ENCODE measurements at places on chromosomes 6 and 20. TPM values are rescaled to one million over a fixed set of nuclear protein-coding genes. Genes with fewer than 3 reads are reported as not detected.
A peak's percentile ranks its signal among the peaks of the same experiment; 100 is the strongest.

GRCh38 chr6:33631971-33632557, 10.9 kb downstream of the ITPR3 start:
- DNase-seq, result no peak

DNA sequence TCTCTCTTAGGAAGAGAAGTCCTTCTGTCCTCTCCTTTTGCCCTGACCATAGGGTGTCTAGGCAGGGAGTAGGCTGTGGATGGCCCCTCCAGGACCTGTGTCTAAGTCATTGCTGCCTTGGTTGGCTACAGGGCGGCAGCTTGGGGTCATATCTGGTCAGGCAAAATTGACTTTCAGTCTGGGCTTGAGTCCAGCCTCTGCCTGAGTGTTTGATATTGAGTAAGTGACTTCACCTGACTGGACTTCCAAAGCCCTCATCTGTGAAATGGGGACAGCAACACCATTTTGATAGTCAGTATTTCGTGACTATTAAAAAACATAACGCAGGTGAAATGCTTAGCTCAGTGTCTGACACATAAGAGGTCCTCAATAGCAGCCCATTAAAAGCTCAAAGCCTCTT, 4.6 kb downstream of the TGM3 start:
- DNase-seq, result peak; percentile 55

DNA sequence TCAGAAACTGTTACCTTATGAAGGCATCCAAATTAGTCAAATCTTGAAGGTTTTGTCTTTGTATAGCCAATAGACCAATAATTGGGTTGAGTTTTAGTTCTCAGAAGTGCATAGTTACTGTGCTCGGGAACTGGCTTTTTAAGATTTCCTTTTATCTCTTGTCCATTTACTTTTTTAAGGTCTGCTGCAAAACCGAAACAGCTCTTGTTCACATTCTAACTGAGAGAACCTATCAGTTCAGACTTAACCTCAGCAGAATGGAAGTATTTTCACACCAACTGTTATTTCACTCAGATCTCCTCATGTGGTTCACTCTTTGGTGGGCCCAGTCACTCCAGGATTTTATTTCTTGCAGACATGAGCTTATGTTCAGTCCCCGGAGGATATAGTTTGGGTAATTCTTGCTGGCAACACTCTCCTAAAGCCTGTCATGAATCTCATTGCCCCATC, 55.5 kb downstream of the TPBG start:
- no peak for DNase-seq

- DNase-seq, result no peak
Measured at GRCh38 chr6:158503846-158504245, 56.0 kb upstream of the TMEM181 start.

- DNase-seq, result no peak
Measured at GRCh38 chr6:37904590-37904989, 85.1 kb downstream of the ZFAND3 start.

The C6orf15 gene
- total RNA-seq, result not detected

The VSX1 gene
- not detected for total RNA-seq

GRCh38 chr6:94269256-94269655, 849.9 kb upstream of the EPHA7 start:
- DNase-seq, result no peak

DNA sequence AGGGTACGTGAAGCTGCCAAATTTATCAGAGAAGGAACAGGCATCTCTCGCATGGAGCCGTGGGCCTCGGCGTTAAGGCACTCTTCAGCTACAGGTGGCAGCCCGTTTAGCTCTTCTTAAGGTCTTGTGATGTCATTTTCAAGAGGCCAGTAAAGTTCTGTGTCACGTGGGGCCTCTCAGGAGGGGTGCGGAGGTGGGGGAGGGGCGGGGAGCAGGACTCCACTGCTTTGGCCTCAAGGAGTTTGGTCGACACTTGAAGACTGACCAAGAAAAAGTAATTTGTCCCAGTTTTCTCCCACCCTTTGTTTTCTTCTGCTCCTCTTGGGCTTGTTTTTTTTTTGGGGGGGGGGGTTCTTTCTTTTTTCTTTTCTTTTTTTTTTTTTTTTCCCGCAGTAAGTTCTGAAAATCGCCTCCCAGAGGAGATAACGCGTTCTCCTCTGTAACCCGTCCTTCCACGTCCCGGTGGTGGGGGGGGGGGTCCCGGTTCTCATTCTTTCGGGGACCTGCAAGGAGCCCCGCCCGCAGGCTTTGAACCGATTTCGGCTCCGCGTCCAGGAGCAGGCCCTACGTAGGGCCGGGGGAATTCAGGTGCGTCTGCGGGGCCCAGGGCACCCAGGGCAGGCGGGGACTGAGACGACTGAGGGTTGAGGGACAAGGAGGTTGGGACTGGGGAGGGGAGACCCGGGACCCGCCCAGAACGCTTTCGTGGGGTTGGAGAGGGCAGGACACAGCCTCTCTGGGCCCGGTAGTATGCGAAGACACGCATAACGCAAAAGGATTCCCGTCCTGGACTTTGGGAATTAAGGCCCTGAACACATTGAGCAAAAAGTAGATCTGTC, 26.0 kb downstream of the GPX6 start:
- DNase-seq, result peak; percentile 37

The WFDC13 gene
- total RNA-seq, result not detected

The PHACTR3 gene
- total RNA-seq, result 0.14 TPM

- no peak for DNase-seq
Measured at GRCh38 chr6:106546261-106546690, 83.0 kb downstream of the RTN4IP1 start.

The RIPOR2 gene
- 5.1 TPM for total RNA-seq

DNA sequence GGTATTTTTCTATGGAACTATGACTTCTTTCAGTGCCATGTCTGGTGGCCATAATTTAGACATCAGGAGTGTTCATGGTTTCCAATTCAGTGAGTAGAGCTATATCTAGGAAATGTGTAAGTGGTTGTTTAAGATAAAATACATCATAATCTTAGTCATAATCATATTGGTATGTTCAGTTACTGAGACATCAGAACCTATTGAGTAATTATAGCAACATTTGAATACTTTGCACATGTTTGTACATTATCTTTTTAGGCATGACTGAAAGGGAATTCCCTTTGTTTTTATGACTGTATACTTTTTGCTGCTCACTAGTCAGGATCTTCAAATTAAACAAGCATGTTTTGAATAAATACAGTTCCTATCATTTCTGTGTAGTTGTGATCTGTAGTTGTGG, 64.0 kb downstream of the STXBP5 start:
- no peak for DNase-seq

The PRIM2 gene
- total RNA-seq, result 5.1 TPM

The MTHFD1L gene
- 3.5 TPM for total RNA-seq

GRCh38 chr6:30344868-30345671, at the start of gene RPP21:
Gene RPP21 (plus strand): TSS chr6:30345156. CDS start chr6:30345172, 16 bp downstream.
- DNase-seq, result peak; percentile 87

GRCh38 chr6:150410906-150411305, 42.1 kb downstream of the IYD start:
- no peak for DNase-seq

- no peak for DNase-seq
Measured at GRCh38 chr6:100592929-100593328, 128.2 kb upstream of the SIM1 start.

- no peak for DNase-seq
Measured at GRCh38 chr6:40738551-40739193, 151.5 kb upstream of the LRFN2 start.

- no peak for DNase-seq
Measured at GRCh38 chr20:61806314-61806713, 259.4 kb downstream of the TAF4 start.

DNA sequence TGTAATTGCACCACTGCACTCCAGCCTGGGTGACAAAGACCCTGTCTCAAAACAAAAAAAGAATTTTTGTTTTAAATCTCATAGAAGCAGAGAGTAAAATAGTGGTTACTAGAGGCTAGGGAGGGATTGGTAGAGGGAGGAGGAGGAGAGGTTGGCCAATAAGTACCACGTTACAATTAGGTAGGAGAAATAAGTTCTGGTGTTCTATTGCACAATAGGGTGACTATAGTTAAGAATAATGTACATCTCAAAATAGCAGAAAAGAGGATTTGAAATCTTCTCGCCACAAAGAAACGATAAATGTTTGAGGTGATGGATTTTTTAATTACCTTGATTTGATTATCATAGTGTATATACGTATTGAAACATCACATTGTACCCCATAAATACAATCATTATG, 27.1 kb upstream of the TOP1 start:
- no peak for DNase-seq

DNA sequence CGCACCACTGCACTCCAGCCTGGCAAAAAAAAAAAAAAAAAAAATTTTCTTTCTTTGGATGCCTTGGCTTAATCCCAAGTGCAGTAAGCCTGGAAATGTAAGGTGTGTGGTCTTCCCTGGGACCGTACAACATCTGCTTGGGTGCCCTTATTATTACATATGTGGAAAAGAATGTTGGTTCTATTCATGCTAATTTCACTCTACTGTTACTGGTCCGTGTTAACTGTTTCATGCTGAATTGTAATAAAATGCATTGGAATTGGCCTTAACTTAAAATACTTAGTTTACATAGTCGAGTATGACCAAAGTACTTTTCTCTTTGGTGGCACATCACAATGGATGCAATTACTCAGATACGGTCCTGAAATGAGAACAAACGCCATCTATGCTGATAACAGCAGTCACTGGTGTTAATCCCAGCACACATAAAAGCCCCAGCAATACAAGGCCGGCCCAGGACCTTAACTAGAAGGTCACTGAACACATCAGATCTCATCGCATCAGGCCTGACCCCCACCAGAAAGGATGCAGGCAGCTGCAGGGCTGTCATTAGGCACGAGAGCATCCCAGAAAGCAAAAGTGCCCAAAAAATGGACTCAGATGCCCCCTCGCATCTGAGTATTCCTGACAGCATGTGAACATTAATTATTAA, 1.2 kb downstream of the SERPINB6 start:
- DNase-seq, result no peak

- DNase-seq, result no peak
Measured at GRCh38 chr6:164266851-164267250, 852.3 kb downstream of the QKI start.

DNA sequence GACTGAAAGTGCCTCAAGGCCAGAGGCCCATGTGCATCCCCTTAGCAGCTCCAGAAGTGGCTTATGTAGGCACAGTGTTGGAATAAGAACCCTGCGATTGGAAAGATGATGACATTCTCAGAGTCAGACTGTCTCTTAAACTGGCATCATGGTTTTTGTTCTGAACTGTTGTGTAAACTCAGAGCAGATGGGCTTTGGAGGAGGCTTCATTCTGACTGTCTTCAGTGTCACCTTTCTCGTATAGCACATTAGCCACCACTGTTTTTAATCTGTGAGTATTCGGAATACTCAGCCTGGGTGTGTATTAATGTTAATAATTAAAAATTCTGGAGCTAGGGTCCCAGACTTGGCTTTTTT, 140.9 kb downstream of the JARID2 start:
- no peak for DNase-seq

- no peak for DNase-seq
Measured at GRCh38 chr6:113750151-113750855, 106.8 kb upstream of the MARCKS start.

DNA sequence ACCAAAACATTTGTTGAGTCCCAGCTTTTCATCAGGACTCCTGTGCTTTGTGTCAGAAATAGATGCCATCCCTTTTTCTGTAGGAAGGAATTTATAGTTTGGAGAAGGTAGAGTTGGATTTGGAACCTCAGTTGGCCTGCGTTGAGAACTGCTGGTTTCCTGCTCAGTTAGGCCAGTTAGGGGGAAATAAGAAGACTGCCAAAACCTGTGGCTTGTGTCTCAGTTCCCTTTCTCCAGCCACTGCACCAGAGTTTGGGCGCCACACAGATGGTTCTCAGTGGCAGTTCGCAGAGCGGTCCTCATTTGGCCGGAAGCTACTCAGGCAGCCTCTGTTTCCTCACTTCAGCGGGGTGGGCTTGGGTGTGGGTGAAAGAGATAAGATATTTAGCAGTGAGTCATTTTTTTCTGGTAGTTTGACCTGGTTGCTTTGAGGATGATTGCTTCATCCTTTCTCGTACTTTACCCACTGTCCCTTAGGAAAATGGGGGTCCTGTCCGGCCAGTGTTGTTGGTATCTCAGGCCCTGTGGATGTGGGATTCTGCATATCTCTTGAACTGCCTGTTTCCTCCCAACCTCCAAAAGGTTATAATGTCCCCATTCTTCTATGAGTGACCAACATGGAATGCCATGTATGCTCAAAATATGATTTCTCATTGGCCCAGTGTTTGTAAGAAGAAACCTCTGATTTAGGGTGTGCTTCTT, 53.7 kb downstream of the JARID2 start:
- peak; percentile 72 for DNase-seq

GRCh38 chr6:63572747-63573075, 431 bp downstream of the LOC128125822 start:
- DNase-seq, result no peak

Measured in liver (tissue), 10 donors.